Stimulated activated CD4-positive, alpha-beta T cell treated with anti-CD3 and anti-CD28 coated beads, TNF-alpha, amount 100 ng/mL, for 24 hours (primary cell): ENCODE measurements at places on chromosomes 3 and 15.

GRCh38 chr15:62854420-62855084 lies 188.0 kb upstream of the TPM1 start:
- no peak for DNase-seq

DNA sequence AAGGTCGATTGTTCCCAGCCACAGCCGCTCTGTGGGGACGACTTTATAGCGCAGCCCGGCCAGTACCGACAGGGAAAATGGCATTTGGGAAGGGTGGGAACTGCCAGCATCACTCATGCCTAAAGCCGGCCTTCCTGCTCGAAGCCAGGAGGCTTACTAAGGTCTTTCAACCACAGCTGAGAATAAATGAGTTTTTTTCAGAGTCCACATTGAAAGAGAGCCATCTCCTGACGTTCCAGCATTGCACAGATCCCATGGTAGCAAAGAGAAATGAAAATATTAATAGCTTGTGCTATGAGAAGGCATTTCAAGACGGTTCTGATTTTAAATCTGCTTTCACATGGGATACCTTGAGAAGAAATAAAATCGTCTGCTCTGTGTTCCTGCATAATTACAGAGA lies 230.2 kb upstream of the IGF1R start:
- DNase-seq: no peak

DNA sequence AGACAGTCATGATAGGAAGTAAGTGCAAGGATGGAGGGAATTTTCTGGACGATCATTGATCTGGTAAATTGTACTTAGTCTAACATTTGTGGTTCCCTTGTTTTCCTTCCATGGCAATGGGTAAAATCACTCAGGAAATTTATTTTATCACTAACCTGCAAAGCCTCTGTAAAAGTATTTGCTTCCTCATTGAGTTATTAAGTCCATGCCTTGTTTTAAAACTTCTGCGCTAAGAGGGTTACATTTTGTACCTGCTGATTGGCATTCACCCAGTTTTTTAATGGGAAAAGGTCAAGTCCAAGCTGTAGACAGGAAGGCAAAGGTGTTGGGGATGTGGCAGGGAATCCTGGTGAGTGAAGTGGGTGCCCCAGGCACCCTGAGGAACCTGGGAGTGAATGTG lies 146.2 kb upstream of the NR2F2 start:
- DNase-seq: no peak

DNA sequence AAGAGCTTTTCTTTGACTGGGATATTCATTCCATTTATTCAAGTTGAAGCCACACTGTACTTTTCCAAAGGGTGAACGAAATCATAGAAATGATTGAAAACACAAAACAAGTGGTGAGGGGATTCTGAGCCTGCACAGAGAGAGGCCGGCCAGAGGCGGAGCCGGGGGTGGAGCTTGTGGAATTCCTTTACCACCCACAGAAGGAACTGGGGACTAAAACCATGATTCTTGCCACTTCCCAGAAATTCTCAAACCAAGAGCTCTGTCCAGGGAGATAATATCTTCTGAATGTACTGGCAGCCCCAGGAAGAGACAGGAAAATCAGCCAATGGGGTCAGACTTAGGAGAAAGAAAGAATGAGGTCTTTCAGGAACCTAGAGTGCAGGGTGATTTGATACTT lies 20.8 kb downstream of the FBN1 start:
- no peak for DNase-seq

DNA sequence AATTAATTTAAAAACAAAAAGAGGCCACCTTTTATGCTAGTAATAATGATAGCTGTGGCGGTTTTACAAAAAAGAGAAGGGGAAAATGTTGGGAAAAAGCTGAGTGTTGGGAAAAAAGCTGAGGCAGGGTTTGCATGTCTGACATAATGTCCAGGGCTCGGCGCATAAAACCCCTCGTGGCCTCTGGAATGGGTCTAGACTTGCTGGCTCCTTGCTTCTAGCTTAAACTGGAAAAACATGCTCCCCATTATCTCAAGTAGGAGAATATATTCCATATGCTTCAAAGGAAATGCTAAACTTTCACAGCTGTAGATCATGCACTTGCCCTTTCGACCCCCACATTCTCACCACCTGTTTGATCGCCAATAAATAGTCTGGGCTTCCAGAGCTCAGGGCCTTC lies 53.0 kb downstream of the CYP19A1 start:
- DNase-seq: no peak

DNA sequence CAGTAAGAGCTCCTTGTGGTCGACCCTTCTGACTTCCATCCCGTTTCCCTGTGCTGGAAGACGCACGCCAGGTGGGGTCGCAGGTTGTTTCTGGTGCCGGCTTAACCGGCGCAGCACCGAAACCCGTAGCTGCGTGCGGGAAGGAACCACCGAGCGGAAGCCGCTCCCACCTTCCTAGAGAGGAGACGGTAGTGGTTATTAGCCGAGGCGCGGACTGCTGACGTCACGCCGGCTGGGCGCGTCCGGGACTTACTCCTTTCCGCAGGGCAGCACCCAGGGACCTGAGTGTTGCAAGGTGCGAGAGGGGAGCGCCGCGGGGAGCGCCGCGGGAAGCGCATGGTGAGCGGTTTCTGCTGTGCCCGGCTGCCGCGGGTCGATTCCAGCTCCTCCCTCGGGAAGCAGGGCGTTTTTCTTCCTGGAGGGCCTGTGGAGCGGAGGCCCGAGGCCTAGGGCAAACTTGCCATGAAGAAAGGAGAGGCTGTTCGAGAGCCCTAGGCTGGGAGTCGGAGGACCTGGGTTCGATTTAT lies at the start of gene ZNF501:
Gene ZNF501, plus strand, starts transcription at position 252 of the 527 bp plus-strand sequence. CDS start 4,787 bp downstream, outside the sequence.
- DNase-seq: peak; percentile 79

DNA sequence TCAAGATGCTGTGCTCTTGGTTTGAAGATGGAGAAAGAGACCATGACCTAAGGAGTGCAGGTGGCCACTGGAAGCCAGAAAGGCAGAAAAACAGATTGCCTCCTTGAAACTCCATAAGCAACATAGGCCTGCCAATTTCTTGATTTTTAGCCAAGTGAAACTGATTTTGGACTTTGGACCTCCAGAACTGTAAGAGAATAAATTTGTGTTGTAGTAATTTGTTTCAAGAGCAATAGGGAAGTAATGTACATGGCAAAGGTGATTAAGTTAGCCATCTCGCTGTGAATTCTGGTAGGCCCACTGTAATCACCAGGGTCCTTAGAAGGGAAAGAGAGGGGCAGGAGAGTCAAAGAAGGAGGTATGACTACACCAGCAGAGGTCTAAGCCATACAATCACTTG lies 238.8 kb downstream of the CNTN3 start:
- no peak for DNase-seq

GRCh38 chr3:11060500-11061251 lies 68.1 kb downstream of the SLC6A1 start:
- DNase-seq: peak; percentile 50

DNA sequence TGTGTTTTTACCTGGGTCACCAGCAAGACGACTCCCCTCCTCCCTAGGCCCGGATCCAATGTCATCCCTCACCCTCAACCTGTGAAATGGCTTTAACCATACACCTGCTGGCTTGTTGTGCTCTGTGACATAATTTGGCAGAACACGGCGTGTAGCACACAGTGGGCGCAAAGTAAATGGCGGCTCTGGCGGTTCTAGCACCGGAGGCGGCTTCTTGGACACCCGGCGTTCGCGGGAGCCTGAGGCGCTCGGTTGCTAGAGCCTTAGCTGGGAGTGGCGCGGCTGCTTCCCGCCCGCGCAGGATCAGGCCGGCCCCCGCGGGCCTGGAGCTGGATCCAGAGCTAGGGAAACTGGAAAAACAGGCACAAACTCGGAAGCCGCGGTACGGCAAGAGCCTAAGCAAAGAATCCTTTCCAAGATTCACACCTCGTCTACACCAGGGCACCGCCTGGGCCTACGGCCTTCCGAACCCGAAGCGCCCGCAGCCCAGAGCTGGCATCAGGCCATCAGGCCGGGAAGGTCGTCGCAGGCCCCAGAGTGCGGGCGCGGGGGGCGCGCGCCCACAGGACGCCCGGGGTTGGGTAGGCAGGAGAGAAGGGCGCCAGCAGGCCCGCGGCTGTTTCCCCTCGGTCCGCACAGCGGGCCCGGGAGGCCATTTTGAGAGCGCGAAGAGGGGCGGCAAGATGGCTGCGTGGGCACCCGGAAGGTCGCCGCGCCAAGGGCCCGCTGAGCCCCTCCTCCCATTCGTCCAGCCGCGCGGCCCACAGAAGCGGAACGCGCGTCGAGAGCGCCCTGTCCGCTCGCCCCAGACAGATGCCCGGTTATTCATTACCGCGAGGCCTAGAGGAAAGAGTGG lies 43.9 kb upstream of the POLG start:
- DNase-seq: no peak

- DNase-seq: peak; percentile 48
Observed at GRCh38 chr3:45509038-45509767, 85.3 kb upstream of the LIMD1 start.

- no peak for DNase-seq
Observed at GRCh38 chr3:111768571-111769100, 90.4 kb upstream of the PHLDB2 start.

DNA sequence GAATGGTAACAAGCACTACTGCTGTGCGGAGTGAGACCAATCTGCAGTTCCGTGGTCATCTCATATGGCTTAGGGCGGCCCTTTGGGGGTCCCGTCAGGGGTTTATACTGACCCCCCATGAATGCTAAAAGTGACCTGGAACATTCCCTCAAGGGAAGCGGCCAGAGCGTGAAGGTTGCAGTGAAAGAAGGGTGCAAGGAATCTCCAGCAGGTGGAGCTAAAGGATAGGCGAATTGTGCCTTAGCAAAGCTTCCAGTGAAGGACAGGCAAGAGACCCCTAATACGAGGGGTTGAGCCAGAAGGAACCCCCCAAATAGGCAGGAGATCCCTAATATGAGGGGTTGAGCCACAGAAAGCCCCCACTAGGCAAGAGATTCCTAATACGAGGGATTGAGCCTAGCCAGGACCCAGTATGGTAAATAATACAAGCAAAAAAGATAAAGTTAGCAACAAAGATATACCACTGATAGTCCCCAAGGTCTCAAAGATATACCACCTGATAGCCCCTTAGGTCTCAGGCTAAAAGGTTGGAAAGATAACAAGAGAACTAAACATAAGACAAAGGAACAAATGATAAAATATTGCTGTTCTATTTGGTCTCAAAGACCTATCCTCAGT lies 32.8 kb downstream of the ZNF589 start:
- peak; percentile 23 for DNase-seq

DNA sequence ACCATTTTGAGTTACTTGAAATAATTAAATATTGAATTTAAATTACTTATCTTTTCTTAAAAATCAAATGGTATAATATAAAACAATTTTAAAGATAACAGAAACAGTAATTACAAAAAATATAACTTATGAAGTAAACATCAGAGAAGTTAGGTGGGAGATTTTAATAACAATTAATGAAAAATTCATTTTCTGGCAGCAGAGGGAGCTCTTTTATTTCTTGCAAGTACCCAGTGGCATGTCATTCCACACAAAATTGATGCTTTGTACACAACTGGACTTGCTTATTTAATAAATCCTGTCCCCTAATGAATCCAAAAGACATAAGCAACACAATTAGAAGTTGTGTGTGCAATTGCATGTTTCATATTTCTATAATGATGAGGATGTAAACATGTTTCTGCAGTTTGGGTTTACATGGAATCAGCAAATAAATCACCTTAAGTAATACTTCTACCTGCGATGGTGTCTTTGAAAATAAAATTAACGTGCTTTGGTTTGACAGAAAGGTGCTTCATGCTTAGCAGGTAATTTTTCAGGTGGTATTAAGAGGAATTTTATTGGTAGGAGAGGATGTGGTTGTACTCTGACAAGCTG lies 861.3 kb downstream of the ZPLD1 start:
- no peak for DNase-seq

DNA sequence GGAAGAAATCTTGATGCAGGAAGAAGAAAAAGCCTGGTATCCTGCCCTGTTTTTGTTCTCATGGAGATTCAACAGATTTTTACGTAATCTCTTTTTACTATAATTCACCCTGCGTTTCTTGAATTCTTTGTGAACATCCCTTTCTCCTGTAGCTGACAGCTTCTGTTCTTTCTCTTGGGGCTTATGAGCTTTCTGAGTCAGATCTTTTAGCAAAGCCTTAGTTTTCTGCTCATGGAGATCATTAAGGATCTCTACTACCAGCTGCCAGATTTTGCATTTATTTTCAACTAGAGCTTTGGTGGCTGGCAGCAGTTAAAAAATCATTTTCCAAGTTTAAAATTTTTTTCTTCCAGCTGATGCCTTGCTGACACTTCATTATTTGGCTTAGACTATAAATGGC lies 51.6 kb downstream of the MOBP start:
- DNase-seq: no peak

DNA sequence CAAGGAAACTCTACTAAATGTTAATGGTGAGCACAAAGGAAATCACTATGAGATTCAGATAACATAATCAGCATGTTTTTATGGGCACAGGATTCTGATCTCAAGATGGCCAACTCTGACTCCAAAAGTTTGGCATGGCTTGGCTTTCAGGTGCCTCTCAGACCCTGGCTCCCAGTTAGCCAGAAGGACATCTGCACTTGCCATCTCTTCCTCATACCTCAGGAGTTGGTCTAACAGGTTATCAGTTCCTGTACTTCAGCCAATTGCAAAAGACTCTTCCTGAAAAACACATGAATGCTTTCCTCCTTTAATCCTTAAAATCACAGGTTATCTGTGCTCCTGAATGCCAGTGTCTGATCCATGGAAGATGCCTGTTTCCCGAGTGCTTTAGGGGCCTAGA lies 25.0 kb downstream of the TMPRSS7 start:
- no peak for DNase-seq

DNA sequence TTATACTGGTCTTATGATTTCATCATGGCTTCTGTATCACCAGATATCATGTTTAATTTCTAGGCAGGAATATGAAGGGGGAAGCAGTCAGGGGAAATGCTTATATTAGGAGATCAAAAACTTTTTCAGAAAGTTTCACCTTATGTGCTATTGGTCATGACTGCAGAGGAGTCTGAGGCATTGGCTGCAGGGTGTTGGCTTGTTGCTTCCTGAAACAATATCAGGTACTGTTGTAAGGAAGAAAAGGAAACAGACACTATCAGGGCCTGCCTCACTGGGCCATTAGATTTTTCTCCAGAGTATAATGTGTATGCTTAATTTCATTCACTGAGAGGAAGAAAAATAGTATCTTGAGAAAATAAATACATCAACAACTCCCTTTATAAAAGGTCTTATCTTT lies 34.7 kb downstream of the LEKR1 start:
- DNase-seq: no peak

DNA sequence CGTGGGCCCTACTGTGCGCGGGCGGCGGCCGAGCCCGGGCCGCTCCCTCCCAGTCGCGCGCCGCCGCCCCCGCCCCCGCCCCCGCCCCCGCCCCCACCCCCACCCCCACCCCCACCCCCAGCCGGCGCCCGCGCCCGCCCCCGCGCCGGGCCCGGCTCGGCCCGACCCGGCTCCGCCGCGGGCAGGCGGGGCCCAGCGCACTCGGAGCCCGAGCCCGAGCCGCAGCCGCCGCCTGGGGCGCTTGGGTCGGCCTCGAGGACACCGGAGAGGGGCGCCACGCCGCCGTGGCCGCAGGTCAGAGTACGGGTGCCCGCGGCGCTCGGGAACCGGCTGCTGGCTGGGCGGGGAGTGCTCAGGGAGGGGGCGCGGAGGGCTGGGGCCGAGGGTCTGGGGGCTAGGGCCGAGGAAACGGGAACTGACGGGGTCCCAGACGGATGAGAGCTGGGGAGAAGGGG lies 1.1 kb upstream of the PPARG start:
- no peak for DNase-seq
